WERI-Rb-1 (cell line): ENCODE measurements at places on chromosomes 2 and 18.

DNA sequence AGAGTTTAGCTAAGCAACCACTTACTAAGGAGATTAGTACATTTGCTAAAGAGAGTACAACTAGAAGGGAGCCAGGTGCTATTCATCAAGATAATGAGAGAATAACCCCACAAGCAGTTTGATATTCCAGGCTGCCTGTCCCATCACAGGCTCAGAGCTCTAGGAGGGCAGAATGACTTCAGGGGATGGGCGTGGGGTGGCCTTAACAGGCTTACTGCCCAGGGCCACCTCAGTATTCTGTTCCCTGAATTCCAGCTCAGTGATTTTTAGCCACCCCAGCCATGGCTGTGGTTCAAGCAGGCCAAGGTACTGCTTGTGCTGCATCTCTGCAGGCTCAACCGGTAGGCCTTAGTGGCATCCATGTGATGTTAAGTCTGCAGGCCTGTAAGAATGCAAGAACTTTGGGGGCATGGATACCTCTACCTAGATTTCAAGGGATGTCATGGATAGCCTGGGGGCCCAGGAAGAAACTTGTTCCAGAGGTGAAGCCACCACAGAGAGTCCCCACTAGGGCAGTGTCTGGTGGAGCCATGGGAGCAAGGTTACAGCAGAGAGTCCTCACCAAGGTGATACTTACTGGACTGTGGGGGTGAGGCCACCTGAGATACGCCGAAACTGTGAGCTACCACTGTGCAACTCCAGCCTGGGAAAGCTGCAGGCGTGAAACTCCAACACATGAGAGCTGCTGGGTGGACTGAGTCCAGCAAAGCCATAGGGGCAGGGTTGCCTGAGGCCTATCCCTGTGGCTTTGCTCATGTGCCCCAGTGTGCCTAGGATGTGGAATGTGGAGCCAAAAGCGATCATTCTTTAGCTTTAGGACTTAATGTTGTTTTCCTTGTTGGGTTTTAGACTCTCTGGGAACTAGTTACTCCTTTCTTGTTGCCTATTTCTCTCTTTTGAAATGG lies 107.7 kb downstream of the EHBP1 start:
- no peak for DNase-seq

DNA sequence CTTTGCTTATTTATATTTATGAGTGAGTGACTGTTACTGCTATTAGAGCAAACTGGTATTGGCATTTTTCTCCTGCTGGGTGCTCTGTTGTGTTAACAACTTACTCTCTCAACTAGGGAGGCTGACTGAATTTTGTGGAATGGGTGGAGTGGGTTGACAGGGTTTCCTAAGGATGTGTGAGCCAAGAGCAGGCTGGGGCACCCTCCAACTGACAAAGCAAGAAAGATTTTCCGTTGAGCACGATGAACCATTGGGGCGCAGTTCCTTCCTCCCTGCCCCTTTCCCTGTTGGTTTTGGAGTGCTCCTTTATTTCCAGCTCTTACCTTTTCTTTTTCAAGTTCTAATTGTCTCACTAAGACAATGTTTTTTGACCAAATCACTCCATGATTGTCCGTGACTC lies 20.3 kb downstream of the SEH1L start:
- no peak for DNase-seq

DNA sequence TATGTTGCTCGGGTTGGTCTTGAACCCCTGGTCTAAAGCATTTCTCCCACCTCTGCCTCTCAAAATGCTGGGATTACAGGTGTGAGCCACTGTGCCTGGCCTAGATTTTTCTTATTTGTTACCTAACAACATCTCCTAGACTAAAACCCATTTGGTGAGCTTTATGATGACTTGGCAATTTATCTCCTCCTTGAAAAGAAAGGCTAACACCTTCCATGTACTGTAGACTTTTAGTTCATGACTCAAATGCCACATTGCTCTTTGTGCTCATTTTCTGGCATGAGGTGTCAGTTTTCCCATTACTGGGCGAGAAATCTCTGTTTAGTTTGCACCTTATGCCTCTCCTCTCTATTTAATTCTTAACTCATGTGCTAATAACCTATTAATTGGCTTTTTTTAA lies 12.3 kb upstream of the SERPINB5 start:
- no peak for DNase-seq

DNA sequence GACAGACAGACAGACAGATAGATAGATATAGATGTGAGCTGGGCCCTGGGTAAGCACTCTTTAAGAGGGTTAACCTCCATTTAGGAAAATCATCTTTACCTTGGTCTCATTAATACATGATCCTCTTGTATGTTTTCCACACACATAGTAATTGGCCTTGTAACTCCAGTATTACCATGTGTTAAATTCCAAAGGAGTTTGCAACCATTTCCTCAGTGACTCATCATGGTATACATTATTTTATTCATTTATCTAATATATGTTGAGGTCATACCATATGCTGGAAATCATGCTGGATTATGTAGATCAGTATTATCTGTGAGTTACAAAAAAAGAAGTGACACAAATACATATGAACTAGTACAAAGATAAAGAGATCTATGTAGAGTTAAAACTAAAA lies 504.3 kb downstream of the DCC start:
- no peak for DNase-seq

DNA sequence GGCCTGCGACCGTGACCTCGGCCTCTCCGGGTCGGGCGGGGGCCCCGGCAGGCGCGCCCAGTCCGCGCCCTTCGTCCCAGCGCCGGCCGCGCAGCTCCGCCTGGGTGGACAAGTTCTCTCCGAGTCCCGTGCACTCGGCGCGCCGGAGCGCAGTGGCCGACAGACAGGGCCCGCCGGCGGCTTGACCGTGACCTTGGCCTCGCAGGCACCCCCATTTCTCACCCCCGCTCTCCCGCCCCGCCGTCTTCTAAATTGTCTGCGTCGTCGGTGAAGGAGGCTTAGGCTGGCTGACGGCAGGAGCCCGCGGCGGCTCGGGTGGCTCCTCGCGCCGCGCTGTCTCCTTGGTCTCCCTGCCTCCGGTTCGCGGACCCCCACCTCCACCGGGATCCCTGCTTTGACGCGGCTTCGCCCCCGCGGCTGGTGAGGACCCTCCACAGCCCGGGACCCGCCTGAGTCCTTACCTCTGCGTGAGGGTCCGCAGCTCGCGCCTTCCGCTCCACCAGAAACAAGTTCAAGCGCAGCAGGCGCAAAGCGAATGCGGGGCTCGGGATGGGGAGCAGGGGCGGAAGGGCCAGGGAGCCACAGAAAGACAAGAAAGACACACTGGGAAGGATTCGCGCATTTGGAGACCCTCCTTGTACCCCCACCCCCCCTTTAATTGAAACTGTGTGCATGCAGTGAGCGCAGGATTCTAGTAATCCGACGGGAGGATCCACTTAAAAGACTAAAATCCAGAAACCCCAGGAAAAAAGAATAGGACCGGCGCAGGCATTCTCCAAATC lies 4.0 kb downstream of the PTGR3 start:
- DNase-seq = no peak
